ENCODE measurements at places on chromosomes 7 and 10.

DNA sequence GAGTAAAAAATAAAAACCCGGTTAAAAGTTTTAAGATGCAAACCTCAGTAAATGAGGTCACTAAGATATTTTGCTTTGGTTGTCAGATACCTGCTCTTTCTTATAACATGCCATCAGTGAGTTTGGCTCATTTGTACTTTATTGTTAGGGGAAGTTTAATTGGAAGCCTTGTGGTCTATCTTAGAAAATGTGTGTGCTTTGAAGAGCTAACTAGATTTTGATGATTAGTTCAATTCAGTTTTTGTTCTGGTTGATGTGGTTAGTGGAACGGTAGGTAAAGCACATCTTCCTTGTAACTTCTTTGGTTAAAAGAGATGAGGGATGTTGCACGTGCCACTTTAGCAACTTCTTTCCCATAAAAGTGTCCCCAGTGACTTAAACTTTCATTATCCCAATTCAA is 353.4 kb upstream of the GALNT17 start:
- DNase-seq, result no peak

GRCh38 chr10:119090968-119091367 is 10.4 kb upstream of the EIF3A start:
- no peak for DNase-seq

GRCh38 chr7:71784180-71784579 is 628.0 kb downstream of the CALN1 start:
- DNase-seq, result no peak

- DNase-seq, result no peak
Observed at GRCh38 chr7:12518920-12519681, 51.4 kb upstream of the SCIN start.

GRCh38 chr10:17109475-17110207 is 20.0 kb downstream of the CUBN start:
- DNase-seq, result no peak

- DNase-seq, result no peak
Observed at GRCh38 chr10:80614576-80615416, 77.1 kb downstream of the SH2D4B start.

DNA sequence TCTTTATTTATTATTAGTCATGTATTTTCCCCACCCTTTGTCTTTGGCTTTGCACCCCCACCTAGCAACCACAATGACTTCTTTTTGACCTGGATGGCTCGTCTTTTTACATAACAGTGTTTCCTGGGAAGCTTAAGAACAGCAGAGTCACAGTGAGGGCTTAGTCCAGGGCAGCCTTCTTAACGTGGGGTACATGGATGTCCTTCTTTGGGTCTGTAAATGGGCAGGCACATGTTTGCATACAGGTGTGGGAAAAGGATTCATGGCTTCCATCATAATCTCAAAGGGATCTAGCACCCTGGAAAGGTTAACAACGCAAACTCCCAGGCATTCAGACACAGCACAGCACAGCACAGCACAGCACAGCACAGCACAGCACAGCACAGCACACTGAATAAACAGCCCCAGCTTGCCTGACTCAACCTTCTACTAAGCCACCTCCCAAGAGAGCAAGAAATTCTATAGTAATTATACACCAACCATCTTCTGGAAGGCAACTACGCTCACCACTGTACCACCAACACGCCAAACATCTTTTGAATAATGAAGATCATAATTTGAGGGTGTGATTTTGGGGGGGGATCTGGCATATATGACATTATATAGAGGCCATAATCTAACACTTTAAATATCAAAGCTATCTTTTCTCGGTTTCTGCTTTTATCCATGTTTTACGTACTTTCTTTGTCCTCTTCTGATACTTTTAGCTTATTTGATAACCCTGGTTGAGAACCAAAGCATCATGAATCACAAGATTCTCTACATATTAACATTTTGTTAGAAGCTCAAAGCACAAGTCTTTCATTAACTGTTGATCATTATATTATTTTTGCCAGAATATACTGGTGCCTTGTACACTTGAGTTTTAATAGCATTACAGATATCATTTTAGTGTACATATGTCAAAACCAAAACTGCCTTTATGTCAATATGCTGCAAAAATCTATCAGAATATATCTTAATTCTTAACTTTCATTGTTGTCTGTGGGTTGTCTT is 177.2 kb upstream of the KLF14 start:
- no peak for DNase-seq

- DNase-seq, result peak; percentile 54
Observed at GRCh38 chr7:471866-472639, 47.6 kb downstream of the PDGFA start.

DNA sequence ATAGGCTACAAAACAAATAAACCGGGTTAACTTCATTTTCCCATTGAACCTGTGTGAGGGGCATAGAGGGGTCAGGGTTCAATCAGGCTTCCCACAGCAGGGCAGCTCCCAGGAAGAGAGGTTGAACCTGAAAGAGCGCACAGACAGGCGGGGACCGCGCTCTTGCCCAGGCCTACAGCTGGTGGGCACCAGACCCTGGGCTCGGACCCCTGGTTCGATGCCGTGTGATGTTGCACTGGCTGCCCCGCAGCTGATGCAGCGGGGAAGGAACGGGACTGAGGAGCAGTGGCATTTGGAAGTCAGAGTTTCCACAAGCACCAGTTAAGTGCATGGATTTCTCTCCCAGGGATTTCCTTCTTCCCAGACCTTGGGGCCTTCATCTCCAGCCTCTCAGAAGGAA is 72.6 kb upstream of the INSIG1 start:
- DNase-seq, result no peak

- DNase-seq, result no peak
Observed at GRCh38 chr10:102396730-102397151, 1.2 kb downstream of the NFKB2 start.

DNA sequence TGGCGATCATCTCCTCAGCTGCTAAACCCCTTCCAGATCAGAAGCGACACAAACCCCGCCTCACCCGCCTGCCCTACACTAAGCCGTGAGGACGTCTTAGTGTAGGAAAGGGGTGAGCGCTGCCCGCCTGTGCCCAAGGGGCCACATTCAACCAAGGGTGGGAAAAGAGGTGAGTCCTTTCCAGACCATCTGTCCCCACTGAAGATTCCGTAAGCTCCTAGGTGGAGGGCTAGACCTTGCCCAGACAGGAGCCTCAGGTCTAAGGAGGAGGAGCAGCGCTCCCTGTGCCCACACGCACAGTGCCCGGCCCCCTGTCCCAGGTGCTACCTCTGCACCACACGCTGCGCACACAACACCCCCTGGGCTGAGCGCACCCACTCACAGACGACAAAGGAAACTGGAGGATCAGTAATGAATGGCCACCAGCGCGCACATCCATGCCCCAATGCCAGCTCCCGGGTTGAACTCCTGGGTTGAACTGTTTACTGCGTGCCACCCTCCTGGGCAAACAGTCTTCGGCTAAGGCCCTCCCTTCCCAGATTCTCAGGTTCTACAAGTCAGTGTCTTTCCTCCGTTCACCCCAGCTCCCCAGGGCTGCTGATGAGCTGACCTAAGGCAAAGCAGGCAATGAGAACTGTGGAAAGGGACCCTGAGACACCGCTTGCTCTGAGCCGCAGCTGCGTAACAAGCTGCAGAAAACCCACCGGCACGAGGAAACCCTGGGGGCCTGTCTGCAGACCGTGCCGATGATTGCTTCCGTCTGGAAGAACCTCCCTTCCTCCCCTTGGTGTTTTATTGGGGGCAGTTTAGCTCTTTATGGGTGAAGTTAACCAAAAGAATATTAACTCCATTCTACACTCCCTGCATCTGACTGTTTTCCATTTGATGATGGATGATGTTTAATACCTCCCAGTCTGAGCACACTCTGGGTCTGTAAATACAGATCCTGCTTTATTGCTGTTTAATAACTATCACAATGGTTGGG is 185.9 kb downstream of the MAD1L1 start:
- no peak for DNase-seq

DNA sequence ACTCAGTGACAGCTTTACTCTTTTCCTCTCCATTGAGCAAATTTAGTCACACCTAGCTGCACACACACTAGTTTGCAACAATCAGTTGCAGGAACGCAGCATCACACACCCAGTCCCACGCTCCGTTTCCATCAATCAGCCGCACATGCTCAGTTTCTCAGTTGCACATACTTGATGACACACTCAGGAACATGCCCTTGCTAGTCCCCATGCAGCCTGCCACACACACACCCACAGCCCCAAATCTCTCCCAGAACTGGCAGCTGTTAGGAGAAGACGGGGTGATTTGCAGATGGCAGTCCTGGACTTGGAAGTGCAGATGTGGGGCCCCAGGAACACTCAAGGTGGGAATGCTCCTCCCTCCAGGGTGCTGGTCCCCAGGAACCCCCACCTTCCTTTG is 7.7 kb downstream of the LBX1 start:
- DNase-seq, result no peak

GRCh38 chr7:106031300-106032035 is 68.4 kb downstream of the CDHR3 start:
- DNase-seq, result no peak

DNA sequence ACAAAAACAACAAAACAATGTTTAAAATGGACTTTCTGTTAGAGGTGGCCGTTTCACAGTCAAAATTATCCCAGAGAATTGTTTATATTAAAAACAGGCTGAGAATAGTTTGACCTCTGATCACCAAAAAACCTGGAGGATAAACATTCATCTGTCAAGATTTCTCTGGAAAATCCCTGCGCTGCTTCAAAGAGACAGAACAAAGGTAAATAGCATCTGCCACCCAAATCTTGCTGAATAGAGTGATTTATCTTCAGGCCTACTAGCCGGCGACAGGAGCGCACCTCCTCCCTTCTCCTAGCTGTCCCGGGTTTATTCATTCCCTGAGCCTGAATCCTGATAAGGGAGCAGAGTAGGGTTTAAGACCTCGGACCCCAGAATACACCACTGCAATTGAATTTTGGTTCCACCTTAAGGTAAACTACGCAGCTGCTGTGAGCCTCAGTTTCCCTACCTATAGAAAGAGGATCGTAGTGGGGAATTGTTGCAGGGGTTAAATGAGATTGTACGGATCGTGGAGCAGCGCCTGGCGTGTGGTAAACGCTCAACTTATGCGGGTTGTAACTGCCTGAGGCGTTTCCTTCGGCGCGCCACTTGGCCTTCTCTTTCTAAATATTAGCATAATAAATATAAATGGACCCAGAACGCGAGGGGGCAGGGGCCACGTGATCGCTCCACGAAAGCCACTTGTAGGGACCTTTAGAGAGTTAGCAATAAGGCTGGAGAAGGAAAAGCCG is 498 bp upstream of the ST7 start:
- peak; percentile 66 for DNase-seq

DNA sequence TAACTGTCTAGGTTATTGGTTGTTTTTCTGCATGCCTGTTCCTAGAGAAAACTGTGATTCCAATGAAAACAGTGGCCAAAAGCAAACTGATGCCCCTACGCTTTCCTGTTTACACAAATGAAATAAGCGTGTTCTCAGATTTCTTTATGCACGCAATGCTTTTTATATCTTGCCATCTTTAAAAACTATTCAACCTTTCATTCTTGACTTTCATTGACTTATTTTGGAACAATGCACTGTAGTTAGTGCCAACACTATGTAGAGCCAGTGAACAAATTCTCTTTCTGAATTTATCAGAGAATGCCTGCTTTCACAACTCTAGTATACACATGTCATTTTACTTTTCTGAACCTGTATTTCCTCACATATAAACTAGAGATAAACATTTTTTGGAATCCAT is 86.6 kb downstream of the CABCOCO1 start:
- no peak for DNase-seq

Data from mucosa of gallbladder (tissue), 1 donor.